SJCRH30 (cell line): ENCODE measurements at places on chromosomes 13 and 19. TPM values are rescaled to one million over a fixed set of nuclear protein-coding genes. Genes with fewer than 3 reads are reported as not detected.
A peak's percentile ranks its signal among the peaks of the same experiment; 100 is the strongest.

Gene MYPOP
- 1.8 and 2.5 TPM in 2 replicates for total RNA-seq

DNA sequence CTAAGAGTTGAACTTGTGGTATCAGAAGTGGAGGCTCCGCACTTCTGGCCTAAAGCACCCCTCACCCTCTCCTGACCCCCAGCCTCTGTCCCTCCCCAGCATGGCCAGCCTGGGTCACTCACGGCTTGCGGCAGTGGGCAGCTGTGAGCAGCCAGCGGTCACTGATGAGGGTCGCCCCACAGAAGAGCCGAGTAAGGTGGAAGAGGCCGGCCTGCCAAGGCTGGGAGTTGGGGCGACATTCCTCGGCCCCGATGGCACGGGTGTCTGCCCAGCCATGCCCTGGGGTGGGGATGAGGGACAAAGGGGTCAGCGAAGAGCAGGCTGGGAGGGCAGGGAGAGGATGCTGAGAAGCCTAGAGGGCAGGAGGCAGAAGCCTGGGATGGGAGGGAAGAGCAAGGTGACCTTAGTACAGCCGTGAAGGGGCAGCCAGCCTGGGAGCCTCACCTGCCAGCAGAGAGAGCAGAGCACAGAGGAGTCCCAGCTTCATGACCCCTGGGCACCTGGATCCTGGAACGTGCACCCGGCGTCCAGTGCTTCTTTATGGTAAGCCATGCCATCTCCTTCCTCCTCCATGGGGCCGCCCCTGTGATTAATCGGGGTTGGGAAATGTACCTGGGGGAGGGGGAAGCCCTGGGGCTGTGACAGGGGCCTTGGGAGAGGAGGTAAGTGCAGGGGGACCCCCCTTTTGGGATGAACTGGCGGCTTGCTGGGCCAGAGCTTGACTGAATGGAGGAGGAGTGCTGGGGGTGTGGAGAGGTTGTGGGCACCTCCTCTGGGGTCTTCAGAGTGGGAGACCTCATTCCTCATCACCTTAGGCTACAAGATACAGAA is 7.9 kb upstream of the KLK8 start:
- H3K4me1 ChIP-seq, result no peaks in the 10 kb centered on the region
- peaks cover 16% of the 10 kb centered on the region; the same call in 1 of the 2 replicates for H3K27me3 ChIP-seq
- DNase-seq, result no peak

DNA sequence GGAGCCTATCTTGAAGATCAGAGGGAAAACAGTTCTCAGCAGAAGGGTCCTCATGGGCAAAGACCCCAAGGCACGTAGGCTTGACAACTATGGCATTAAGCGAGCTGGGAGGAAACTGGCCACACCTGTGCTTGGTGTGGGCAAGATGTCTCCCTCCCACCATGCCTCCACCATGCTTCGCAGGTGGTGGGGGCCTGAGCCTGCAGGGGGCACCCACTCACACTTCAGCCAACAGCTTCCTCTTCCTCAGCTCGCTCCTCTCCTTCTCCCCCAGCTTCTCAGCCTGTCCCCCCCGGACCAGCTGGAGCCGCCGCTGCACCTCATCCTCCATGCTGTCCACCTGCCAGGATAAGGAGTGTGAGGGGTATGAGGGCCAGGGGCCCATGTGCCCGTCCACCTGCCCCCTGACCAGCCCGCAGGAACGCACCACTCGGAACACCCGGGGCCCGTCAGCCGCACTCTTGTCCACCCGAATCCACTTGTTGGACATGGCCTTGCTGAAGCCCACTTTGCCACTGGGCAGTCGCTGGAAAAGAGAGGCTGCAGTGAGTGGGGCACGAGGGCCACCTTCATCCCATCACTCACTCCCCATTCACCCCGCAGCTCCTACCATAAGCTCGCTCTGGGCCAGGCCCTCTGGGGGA is 3.4 kb downstream of the FARSA start:
- H3K4me3 ChIP-seq, result no peak overlapping the region
- no peak for DNase-seq
- H3K27ac ChIP-seq, result no peak overlapping the region
- H3K27me3 ChIP-seq, result no peaks in the 10 kb centered on the region
- H3K4me1 ChIP-seq, result peaks cover 8% of the 10 kb centered on the region; the same call in 1 of the 2 replicates

DNA sequence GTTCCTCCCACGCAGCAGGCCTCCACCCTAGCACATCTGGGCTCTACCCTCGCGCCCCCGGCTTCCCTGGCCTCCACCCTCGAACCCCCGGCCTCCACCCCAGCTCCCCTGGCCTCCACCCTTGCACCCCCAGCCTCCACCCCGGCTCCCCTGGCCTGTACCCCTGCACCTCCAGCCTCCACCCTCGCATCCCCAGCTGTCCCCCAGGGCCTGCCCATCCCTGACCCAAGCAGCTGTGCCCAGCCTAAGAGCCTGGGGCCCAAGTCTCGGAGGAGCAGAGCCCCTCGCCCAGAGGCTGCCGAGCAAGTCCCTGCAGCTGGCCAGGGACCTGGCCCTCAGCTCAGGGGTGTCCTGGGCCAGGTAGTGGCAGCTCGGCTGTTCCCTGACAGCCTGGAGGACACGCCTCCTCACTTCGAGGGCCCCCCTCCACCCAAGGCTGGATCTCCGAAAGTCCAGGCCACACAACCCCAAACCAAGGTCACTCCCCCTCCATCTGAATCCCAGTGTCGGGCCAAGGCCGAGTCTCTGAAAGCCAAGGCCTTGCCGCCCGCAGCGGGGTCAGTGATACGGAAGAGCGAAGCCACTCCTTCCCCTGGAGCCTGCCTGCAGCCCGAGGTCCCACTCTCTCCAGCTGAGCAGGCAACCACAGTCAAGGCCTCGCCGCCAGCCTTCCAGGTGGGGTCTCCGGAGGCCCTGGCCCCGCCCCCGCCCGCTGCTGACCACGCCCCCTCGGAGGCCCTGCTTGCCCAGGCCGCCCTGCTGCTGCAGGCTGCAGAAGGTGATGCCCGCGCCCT is 7.9 kb upstream of the ARHGAP33 start:
- H3K36me3 ChIP-seq, result peaks cover 5% of the 10 kb centered on the region; the same call in 1 of the 2 replicates
- no peak overlapping the region for H3K4me3 ChIP-seq
- no peak for DNase-seq

DNA sequence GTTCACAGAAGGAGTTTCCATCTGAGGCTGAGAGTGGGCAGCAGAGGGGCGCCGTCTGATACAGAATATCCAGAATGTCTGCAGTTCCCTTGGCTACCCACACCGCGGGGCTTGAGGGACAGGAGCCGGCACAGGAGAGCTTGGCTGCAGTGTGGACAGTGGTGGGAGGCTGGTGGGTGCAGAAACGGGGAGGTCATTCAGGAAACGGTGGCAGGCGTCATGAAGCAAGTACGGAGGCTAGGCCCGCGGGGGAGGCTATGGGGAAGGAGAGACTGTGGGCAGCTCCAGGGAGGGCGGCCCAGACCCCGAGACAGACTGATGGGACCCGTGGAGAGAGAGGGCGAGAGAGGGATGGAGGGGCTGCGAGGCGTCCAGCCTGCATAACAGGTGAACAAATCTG is 55.2 kb upstream of the UQCRFS1 start:
- DNase-seq, result no peak
- no peak overlapping the region for H3K4me3 ChIP-seq
- H3K36me3 ChIP-seq, result no peaks in the 10 kb centered on the region
- H3K4me1 ChIP-seq, result no peaks in the 10 kb centered on the region

DNA sequence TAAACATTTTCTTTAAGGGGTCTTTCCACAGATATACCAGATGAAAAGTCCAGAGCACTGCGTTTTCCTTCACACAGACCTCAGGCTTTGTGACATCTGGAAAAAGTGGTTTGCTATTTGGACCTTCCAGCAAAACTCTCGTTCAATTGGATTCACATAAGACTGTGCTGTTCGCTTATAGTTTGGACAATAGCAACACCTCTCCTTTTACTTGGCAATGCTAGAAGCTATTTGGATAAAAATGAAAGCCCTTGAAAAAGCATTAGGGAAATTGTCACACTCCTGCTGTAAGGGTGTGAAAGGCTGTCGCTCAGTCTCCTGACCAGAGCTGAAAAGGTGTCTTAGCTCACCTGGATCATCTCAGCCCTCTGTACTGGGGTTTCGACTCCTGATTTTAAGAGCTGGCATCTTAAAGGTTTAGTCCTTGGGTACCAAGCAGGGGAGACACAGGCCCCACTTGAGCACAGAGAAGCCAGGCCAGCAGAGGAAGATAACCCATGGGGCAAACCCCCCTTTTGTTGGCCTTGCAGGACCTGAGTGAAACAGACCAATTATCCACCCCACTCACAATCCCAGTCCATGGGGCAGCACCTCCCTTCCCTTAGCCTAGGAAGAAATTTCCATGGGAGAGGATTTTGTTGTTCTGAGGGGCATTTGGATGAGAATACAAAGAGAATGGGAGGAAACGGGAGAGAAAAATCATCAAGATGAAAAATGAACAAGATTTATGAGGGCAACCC is 257.6 kb downstream of the DLEU7 start:
- no peaks in the 10 kb centered on the region for H3K27me3 ChIP-seq
- no peak overlapping the region for H3K4me3 ChIP-seq
- DNase-seq, result no peak

- H3K36me3 ChIP-seq, result no peaks in the 10 kb centered on the region
- H3K4me1 ChIP-seq, result no peaks in the 10 kb centered on the region
- no peaks in the 10 kb centered on the region for H3K27me3 ChIP-seq
- H3K4me3 ChIP-seq, result no peak overlapping the region
- H3K27ac ChIP-seq, result no peak overlapping the region
These were observed 7.4 kb downstream of the FCER2 start for GRCh38 chr19:7694499-7694898.

- H3K27me3 ChIP-seq, result no peaks in the 10 kb centered on the region
- DNase-seq, result no peak
These were observed 56.8 kb downstream of the KLF12 start for GRCh38 chr13:74077375-74077774.

DNA sequence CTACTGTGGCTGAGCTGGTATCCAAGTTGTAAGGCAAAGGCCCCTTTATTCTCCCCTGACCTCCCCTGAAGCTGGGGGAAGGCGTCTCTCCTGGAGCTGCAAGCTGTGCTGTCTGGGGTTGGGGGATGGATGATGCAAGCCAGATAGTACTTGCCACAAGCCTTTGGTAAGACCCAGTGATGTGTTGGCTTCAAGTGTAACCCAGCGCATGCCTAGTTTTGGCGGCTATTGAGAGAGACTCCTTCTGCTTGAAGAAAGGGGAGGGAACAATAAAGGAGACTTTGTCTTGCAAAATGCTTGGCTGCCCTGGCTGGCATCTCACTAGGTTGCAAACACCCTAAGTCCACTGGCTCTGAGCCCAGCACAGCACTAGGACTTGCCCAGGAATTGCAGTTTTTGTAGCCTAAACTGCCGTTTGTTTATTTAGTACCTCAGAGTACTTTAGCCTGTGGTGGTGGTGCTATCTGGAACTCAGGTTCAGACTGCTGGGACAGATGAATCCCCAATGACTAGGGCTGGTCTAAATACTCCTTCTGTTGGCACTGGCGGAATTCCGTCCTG is 108.2 kb downstream of the TNFSF13B start:
- no peaks in the 10 kb centered on the region for H3K4me1 ChIP-seq
- no peaks in the 10 kb centered on the region for H3K27me3 ChIP-seq
- H3K4me3 ChIP-seq, result no peak overlapping the region
- no peak overlapping the region for H3K27ac ChIP-seq
- no peaks in the 10 kb centered on the region for H3K36me3 ChIP-seq

DNA sequence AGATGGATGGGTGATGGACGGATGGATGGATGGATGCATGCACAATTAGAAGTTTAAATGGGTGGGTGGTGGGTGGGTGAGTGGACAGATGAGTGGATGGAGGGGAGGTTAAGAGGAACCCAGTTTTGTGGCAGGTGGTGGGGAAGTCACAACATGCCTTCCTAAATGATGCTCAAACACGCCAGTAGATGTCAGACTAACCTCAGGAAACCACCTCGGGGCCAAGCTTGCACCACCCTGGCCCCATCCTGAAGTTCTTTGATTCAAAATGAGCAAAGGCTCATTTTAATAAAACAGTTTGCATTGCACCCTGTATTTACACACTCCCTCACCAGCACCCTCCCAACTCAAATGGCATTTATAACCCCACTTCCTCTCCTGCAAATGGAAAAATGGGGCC is 91.4 kb upstream of the CACNA1A start:
- no peaks in the 10 kb centered on the region; the same call in 1 of the 2 replicates for H3K4me1 ChIP-seq
- peak; percentile 65 for DNase-seq
- H3K4me3 ChIP-seq, result no peak overlapping the region
- no peaks in the 10 kb centered on the region for H3K27me3 ChIP-seq
- H3K36me3 ChIP-seq, result no peaks in the 10 kb centered on the region

GRCh38 chr19:5466814-5467291 is 11.6 kb downstream of the ZNRF4 start:
- no peaks in the 10 kb centered on the region for H3K4me1 ChIP-seq
- peak; percentile 43 for DNase-seq
- no peak overlapping the region for H3K4me3 ChIP-seq
- no peaks in the 10 kb centered on the region for H3K27me3 ChIP-seq
- H3K36me3 ChIP-seq, result no peaks in the 10 kb centered on the region

DNA sequence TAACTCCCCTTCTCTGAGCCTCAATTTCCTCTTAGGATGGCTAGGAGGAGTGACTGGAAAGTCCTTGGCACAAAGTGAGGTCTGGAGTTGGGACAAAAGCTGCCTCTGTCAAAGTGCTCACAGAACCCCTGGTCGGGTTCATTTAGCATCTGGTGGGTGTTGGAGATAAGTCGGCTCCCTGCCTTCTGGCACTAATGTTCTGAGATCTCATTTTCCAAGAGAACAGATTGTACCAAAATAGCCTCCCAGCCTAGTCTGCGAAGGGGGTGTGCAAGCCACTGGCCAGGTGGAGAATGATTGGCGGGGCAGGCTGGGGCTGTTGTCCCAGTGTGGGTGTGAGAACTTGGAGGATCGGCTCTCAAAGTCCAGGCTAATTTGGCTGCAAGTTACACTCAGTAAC is 20.7 kb upstream of the NWD1 start:
- H3K36me3 ChIP-seq, result no peaks in the 10 kb centered on the region
- no peak overlapping the region for H3K27ac ChIP-seq
- no peaks in the 10 kb centered on the region for H3K4me1 ChIP-seq
- DNase-seq, result peak; percentile 28

- no peaks in the 10 kb centered on the region for H3K27me3 ChIP-seq
- peaks cover 6% of the 10 kb centered on the region; the same call in 1 of the 2 replicates for H3K36me3 ChIP-seq
- peaks cover 18% of the 10 kb centered on the region for H3K4me1 ChIP-seq
These were observed 7.9 kb downstream of the DBP start for GRCh38 chr19:48629297-48629598.

DNA sequence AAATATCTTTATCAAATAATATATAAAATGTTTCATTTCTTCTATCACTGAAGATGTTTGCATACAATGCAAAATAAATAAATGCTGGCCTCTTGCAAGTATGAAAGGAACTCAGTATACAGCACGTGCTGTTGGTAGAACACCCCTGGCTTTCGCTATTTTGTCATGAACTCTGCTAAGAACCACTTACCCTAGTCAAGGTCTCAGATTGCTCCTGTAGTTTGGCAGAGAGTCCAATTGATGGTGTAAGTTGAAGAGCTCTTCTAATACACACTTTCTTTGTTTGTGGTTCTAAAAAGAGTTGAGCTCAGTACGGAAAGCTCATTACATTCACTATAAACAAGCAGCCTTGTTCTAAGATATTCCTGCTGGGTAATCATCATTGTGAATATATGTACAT is 1258.9 kb downstream of the EFNB2 start:
- H3K4me3 ChIP-seq, result no peak overlapping the region
- H3K36me3 ChIP-seq, result no peaks in the 10 kb centered on the region
- H3K27me3 ChIP-seq, result no peaks in the 10 kb centered on the region
- H3K4me1 ChIP-seq, result peaks cover 25% of the 10 kb centered on the region
- no peak for DNase-seq
- no peak overlapping the region for H3K27ac ChIP-seq
